Omental fat pad (tissue), 4 donors: ENCODE measurements at places on chromosomes 7 and 10.

DNA sequence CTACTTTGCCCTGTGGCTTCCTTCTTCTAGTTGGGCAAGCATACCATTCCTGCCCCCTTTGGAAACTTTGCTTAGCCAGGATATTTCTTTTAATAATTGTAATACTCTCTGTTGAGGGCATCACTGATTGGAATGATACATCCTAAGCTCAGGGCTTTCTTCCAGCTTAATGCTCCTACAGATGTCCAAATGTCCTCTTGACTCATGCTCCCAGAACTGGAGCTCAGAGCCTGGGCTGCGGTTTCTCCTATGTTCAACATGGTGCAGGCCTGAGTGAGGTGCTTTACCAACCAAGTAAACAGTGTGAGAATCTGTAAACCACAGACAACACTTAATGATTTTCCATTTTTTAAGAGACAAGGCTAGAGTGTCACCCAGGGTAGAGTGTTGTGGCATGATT, 108.6 kb downstream of the LRRC4 start:
- DNase-seq: no peak

GRCh38 chr7:79452495-79453265, 787 bp downstream of the MAGI2 start:
- no peak for DNase-seq

- no peak for DNase-seq
These were observed 5.2 kb upstream of the APBB1IP start for GRCh38 chr10:26432938-26433337.

GRCh38 chr7:137873979-137874777, 27.4 kb upstream of the DGKI start:
- no peak for DNase-seq

DNA sequence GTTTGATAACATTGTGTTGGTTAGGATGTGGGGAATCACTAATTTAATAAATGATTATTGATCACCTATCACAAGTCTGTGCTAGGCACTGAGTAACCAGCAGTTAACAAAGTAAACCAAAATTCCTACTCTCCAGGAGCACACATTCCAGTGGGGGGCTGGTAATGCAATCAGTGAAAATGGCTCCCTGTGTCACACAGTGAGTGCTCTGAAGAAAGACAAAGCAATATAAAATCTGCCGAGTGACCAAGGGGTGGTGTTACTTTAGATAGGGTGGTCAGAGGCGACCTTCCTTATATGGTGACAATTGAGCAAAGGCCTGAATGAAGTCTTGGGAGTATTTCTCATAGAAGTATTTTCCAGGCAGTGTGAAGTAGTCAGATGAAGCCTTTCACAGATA, 13.6 kb upstream of the SMC3 start:
- no peak for DNase-seq
